ENCODE measurements at places on chromosomes 2 and 18. TPM values are rescaled to one million over a fixed set of nuclear protein-coding genes. Genes with fewer than 3 reads are reported as not detected.

Gene LIMS4
- 0.40 TPM for total RNA-seq

Gene ZNF236
- 16.9 TPM for total RNA-seq

Gene CFAP65
- total RNA-seq, result 0.05 TPM

Gene SCN7A
- total RNA-seq, result 1.2 TPM

Gene BCL2L11
- 31.7 TPM for total RNA-seq

Gene RAX
- total RNA-seq, result not detected

Gene LYG2
- total RNA-seq, result not detected

Gene MALL
- total RNA-seq, result 567 TPM

Gene PFN4
- 0.27 TPM for total RNA-seq

Gene RBM44
- total RNA-seq, result 0.48 TPM

Gene ANKRD53
- 0.40 TPM for total RNA-seq

Gene TUBB8B
- total RNA-seq, result not detected

Gene ERFE
- total RNA-seq, result not detected

Gene NYAP2
- total RNA-seq, result 0.12 TPM

Gene COLEC11
- total RNA-seq, result 0.47 TPM

Gene TFCP2L1
- total RNA-seq, result 103 TPM

All from colonic mucosa (tissue), 4 donors.